ENCODE measurements at places on chromosomes 5 and 9.

- no peak for DNase-seq
These were observed 77.3 kb downstream of the MAMDC2 start for GRCh38 chr9:70120834-70121510.

- DNase-seq = no peak
These were observed 122.8 kb downstream of the ARHGEF28 start for GRCh38 chr5:73748510-73749400.

GRCh38 chr9:108579757-108580439 lies 275.9 kb downstream of the ACTL7B start:
- no peak for DNase-seq

- DNase-seq = no peak
These were observed 66.9 kb upstream of the UBTD2 start for GRCh38 chr5:172350212-172351181.

DNA sequence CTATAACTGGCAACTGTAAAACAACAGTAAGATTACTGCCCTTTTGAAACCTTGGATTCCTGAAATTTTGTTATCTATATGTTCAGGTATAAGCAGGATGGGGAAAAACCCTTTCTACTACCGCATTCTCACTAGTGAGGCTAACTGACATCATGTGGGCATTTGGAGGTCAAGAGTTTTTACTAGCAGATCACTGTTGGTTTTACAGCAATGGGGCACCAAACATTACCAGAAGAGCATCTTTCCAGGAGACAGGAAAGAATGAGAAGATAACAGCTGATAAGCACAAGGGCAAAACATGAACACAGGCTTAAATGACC lies 20.9 kb upstream of the TTC33 start:
- DNase-seq = no peak

Measured in stimulated activated CD4-positive, alpha-beta T cell treated with anti-CD3 and anti-CD28 coated beads, TNF-alpha, amount 100 ng/mL, for 24 hours (primary cell).